GM23338 (cell line): ENCODE measurements at places on chromosomes 13 and 19. TPM values are rescaled to one million over a fixed set of nuclear protein-coding genes. Genes with fewer than 3 reads are reported as not detected.

The ZNF66 gene
- polyA plus RNA-seq = 13.3 and 18.5 TPM in 2 replicates

The ZNF814 gene
- 86.9 and 89.5 TPM in 2 replicates for polyA plus RNA-seq

DNA sequence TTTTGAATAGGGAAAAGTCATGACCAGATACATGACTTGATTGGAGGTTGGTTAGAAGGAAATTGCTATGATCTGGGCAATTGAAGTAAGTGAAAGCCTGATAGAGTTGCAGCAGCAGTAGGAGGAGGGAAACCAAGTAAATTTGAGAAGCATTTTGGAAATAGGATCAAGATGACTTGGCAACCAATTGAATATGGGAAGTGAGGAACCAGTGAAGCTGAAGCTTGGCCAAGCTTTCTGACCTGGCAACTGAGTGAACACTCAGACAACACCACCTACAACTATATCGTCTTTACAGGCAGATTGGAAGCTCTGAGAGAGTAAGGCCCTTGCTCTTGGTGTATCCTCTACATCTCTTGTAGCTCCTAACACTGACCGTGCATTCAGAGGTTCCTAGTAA is 16.2 kb upstream of the KATNAL1 start:
- no peak overlapping the region for H3K4me3 ChIP-seq
- H3K4me1 ChIP-seq = no peaks in the 10 kb centered on the region
- no peak overlapping the region for H3K27ac ChIP-seq
- H3K27me3 ChIP-seq = no peaks in the 10 kb centered on the region
- DNase-seq = no peak

GRCh38 chr19:45474606-45475521 is 7.1 kb downstream of the FOSB start:
- no peak for DNase-seq
- H3K4me1 ChIP-seq = peaks cover 20% of the 10 kb centered on the region; the same call in 1 of the 2 replicates
- H3K36me3 ChIP-seq = no peaks in the 10 kb centered on the region
- H3K27ac ChIP-seq = no peak overlapping the region
- peaks cover 54% of the 10 kb centered on the region for H3K27me3 ChIP-seq

- no peak overlapping the region for H3K27ac ChIP-seq
- peaks cover 27% of the 10 kb centered on the region for H3K4me1 ChIP-seq
- H3K4me3 ChIP-seq = peak overlapping the region; percentile 90
- DNase-seq = no peak
Observed at GRCh38 chr19:45646345-45646698, 7.1 kb upstream of the EML2 start.
